ENCODE measurements at places on chromosomes 11 and 22.

GRCh38 chr11:34565417-34566207 is 52.0 kb upstream of the ELF5 start:
- peak; percentile 35 for DNase-seq

GRCh38 chr11:126233391-126233790 is 21.8 kb downstream of the FAM118B start:
- no peak for DNase-seq

- DNase-seq = peak; percentile 85
Observed at GRCh38 chr11:126188332-126189108, 22.9 kb downstream of the RPUSD4 start.

DNA sequence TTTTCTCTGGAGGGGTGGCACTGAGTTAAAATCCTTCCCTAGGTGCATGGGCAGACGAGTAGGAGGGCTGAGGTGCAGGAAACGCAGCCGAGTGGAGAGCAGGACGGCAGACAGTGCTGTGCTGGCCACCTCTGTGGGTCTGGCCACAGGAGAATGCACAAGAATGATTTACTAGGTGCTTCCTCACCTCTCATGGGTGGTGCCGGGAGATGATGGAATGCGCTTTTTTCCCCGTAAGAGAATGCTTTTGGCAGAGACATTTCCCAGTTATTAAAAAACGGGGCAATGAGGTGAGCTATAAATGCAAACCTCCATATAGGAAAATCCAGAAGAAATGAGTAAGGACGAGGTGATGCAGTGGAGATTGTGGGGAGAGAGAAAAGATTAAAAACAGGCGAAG is 86.1 kb downstream of the ADAMTS15 start:
- DNase-seq = no peak

DNA sequence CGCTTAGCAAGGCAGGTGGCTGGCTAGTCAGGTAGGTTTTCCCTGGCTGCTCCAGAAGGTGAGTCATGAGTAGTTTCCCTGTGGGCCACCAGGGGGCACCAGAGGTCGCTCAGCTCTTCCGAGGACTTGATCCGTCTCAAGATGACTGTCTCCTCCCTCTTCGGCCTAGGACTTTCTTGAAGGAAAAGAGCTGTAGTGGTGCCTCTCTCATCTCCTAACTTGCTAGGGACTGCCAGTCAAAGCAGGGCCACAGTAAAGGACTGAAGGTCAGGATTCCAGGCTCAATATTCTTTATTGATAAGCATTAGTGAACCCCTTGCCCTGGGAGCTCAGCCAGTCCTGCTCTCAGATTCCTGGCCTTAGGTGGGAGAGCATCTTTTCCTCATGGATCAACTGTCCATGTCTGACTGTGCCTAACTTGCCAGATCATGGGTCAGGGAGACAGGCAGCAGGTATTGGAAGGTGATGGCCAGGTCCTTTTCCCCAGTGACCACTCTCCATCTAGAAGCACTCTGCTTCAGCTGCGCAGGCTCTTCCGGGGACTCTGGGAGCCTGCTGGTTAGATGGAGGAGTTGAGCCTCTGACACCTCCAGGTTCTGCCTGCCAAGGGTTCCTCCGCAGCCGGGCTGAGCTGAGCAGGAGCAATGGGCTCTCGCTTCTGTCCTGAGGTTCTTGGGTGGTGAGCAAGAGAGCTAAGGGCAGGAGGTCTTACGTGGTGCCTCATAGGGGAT is 1.9 kb downstream of the POLD4 start:
- DNase-seq = peak; percentile 67

DNA sequence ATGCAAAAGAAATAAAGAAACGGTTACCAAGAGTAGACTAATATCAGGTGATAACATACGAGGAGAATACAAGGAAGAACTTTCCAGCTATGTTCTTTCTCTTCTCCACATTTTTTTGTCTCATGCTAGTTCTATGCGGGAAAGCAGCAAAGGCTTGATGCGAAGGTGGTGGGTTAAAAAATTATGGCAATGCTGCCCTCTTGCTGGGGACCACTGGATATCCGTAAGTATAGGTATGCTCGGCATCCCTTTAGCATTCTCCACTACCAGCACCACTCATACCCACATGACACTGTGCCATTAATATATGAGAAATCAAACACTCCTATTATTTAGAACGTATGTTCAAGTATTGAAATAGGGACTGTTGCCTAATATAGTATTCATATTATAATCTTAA is 776.4 kb downstream of the LRRC4C start:
- no peak for DNase-seq

DNA sequence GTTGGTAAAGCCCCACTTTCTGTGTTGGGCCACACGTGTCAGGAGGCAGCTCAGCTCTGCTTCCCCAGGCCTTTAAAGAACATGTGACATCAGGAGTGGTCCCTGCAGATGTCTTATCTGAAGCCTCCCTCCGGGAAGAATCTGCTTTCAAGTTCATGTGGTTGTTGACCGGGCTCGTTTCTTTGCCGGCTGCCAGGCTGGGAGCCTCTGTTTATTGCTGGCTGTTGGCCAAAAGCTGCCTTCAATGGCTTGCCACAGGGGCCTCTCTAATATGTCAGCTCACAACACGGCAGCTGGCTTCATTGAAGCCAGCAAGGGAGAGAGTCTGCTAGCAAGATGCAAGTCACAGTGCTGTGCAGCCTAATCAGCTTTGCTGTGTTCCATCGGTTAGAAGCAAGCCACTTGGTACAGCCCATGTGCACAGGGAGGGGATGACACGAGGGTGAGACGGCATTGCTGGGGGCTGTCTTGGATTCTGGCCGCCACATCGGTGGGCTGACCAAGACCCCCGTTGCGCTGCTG is 14.6 kb downstream of the MRGPRF start:
- DNase-seq = peak; percentile 68

GRCh38 chr11:8624698-8625097 is 30.7 kb upstream of the STK33 start:
- DNase-seq = no peak

GRCh38 chr22:30969532-30970355 is 679 bp downstream of the TUG1 start:
- peak; percentile 44 for DNase-seq

- no peak for DNase-seq
Observed at GRCh38 chr22:20237480-20238440, 30.4 kb downstream of the RTN4R start.

DNA sequence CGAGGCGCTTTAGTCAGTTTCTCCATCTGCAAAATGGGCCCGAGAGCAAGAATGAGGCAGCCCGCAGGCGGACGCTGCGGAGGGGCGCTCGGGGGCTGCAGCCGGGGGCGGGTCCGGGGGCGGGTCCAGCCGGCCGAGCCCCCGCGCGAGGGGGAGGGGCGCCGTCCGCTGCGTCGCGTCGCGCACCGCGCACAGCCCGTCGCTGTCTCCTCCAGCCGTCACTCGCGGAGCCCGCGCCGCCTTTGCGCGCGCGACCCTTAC is 282 bp downstream of the PC start:
- no peak for DNase-seq

GRCh38 chr11:76302996-76303395 is 77.9 kb downstream of the THAP12 start:
- no peak for DNase-seq

DNA sequence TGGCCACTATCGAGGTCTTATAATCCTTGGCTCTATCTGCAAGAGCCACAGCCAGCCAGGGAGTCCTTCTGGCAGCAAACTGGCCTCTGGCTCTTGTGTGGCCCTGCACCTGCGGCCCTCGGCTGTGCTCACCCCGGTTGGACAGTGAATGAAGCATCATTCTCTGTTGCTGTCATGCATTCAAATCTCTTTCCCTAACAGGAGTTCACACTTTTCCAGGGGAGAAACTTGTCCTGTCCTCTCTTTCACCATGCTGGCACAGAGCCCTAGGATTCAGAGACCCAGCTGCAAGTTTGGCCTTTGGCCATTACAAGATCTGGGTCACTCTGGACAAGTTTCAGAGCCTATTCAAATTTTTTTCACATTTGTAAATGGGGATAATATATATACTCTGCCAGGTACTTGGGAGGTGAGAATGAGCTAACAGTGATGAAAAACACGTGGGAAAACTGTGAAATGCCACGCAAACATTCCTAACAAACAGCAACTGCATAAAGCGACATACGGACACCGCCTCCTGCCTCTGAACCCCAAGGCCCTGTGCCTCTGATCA is 34.2 kb downstream of the TMEM184B start:
- no peak for DNase-seq

DNA sequence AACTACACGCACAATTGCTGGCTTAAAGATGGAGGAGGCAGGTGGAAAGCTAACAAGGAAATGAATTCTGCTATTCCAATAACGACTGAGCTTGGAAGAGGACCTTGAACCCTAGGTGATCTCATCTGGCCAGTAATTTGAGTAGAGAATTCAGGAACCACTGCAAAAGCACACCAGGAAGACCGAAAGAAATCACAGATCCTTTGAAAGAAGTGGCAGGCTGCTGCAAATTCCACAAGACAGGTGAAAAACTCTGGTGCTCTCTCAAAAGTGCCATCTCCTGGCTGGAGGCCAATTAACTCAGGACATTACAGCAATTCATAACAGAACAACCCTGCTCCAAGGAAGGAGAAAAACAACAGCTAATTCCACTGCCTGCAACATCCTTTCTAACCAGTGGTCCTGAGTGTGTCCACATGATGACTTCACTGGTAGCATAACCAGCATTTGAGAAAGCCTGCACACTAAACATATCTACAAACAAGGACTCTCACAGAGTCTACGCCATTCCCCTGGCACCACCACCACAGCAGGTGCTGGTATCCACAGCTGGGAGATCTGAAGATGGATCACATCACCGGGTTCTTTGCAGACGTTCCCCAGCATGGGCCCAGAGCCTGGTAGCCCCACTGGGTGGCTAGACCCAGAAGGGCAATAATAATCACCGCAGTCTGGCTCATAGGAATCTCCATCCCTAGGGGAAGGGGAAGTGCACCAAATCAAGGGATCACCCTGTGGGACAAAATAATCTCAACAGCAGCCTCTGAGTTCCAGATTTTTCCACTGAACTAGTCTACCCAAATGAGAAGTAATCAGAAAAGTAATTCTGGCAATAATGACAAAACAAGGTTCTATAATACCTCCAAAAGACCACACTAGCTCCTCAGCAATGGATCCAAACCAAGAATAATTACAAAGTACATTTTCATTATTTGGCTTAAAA is 44.9 kb upstream of the CLTCL1 start:
- DNase-seq = no peak

DNA sequence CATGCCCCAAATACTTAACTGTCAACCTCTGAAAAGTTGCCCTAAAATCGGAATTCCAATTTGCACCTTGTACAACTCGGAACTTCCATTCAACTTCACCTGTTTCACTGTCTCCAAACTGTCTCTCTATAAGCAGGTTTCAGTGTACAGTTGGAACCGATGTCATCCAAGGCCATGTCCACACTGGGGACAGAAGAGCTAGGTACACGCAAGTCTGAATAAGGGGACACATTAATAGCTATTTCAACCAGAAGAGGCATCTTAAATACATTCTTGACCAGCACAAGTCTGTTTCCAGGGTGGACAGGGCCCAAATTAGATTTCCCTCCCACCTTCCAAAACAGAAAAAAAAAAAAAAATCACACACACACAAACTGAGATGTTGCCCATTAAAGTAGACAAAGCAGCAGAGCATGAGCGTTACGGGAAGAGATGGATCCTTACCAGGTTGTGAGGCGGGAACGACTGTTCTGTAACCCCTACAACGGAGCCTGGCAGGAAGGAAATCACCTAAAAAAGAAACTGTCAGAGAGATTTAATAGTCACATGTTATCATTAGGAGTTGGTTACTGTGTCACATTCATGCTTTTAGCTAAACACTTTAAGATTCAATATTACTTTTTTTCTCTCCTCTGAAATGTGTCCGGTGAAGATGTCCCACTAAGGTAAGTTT is 1.7 kb downstream of the CREBZF start:
- no peak for DNase-seq

DNA sequence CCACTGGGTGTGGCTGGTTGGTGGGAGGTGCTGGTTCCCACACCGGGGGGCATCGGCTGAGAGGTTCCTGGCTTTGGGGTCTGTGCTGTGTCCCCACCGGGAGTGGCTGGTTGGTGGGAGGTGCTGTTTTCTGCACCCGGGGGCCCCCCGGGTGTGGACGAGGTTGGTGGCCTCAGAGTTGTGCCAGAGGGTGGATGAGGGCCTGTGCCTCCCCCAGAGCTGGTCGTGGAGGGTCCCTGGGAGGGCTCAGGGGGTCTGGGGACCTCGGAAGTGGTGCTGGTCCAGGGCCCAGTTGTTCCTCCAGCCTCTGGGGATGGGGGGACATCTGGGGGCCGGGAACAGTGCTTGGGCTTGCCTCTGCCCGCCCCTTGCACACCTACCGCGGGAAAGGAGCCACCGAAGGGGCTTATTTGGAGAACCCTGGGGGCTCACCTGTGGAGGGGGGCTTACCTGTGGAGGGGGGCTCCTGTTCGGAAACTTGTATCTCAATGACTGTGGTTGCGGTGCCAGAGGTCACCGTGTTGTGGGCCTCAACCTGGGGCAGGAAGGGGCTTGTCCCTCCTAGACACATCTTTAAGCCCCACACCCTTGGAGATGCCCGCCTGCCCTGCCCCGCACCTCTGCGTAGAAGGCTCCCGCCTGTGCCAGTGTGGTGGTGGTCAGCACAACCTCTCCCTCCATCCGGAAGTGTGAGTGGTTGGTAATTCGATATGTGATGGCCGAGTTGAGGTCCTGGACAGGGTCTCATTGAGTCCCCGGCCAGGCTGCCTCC is 3.3 kb upstream of the IRF7 start:
- DNase-seq = no peak

- no peak for DNase-seq
Observed at GRCh38 chr11:45919806-45920530, 2.3 kb upstream of the PEX16 start.

- DNase-seq = peak; percentile 93
Observed at GRCh38 chr11:111528557-111528956, 12.0 kb upstream of the LAYN start.

GRCh38 chr11:16184588-16184987 is 171.8 kb downstream of the SOX6 start:
- no peak for DNase-seq

GRCh38 chr11:131499199-131499598 is 128.8 kb downstream of the NTM start:
- no peak for DNase-seq

- no peak for DNase-seq
Observed at GRCh38 chr11:118916842-118917388, 8.8 kb downstream of the BCL9L start.

DNA sequence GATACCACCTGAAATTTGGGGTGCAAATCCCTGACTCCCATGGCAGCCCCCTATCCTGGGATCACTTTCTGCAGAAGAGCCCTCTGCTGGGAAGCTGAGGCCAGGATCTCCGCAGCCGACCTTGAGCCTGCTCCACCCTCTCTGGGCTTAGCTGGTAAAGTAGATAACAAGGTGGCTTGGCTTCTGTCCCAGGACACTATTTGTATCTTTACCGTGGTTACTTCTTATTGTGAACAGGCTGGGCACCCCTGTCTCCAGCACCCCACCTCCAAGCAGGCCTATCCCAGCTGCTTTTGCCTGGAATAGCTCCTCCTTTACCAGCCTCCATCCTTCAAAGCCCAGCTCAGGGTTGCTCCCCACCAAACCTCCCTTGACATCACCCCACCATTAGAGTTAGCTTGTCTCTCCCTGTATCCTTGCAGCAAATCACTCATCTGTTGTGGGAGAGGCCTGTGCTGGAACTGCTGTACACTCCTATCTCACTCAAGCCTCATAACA is 35.2 kb upstream of the P2RY2 start:
- DNase-seq = no peak

GRCh38 chr11:126834149-126834548 is 166.4 kb downstream of the KIRREL3 start:
- no peak for DNase-seq

Data from Jurkat, Clone E6-1 (cell line).